HFF-Myc (cell line): ENCODE measurements at places on chromosomes 2 and 18.

DNA sequence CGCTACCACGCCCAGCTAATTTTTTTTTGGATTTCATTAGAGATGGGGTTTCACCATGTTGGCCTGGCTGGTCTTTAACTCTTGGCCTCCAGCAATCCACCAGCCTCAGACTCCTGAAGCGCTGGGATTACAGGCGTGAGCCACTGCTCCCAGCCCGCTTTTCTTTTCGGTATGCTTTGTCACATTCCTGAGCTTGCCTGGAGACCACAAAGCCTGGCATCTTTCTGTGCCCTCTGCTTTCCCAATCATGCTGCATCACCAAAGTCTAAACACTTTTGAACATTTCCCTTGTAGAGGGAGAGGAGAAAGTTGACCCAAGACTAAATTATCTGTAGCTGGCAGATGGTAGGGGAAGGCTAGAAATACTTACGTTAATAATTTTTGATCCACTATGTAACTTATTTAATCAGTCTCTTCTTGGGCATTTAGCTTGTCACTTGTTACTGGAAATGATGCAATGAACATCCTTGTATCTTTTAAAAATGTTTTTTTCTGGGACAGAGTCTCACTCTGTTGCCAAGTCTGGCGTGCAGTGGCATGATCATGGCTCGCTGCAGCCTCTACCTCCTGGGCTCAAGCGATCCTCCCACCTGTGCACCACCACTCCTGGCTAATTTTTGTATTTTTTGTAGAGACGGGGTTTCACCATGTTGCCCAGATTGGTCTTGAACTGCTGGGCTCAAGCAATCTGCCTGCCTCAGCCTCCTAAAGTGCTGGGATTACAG lies 2.7 kb upstream of the NPC1 start:
- no peak for DNase-seq

GRCh38 chr2:146984014-146984413 lies 860.8 kb upstream of the ACVR2A start:
- DNase-seq = no peak

- no peak for DNase-seq
Measured at GRCh38 chr2:54255230-54256090, 569 bp downstream of the TSPYL6 start.

DNA sequence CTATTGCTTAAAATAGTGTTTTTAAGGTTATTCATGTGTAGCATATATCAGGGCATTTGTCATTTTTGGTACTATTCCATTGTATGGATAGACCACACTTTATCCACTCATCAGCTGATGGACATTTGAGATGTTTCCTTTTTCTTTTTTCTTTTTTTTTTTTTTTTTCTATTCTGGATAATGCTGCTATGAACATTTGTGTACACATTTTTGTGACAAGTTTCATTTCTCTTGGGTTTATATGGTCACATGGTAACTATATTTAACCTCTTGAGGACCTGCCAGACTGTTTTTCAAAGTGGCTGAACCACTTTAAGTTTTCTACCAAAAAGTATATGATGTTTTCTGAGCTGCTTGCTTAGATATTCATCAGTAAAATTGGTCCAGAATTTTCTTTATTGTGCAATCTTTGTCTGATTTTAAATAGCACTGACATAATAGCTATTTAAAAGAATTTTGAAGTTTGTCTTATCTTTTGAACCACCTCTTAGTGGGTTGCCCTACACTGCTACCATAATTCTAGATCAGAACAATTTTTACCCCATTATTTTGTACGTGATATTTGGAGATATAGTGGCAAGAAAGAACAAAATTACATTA lies 219.4 kb upstream of the SIX3 start:
- no peak for DNase-seq

- DNase-seq = no peak
Measured at GRCh38 chr2:12119841-12120240, 373.4 kb downstream of the LPIN1 start.
